Ovary (tissue), 10 donors: ENCODE measurements at places on chromosomes 4 and X.
A peak's percentile ranks its signal among the peaks of the same experiment; 100 is the strongest.

DNA sequence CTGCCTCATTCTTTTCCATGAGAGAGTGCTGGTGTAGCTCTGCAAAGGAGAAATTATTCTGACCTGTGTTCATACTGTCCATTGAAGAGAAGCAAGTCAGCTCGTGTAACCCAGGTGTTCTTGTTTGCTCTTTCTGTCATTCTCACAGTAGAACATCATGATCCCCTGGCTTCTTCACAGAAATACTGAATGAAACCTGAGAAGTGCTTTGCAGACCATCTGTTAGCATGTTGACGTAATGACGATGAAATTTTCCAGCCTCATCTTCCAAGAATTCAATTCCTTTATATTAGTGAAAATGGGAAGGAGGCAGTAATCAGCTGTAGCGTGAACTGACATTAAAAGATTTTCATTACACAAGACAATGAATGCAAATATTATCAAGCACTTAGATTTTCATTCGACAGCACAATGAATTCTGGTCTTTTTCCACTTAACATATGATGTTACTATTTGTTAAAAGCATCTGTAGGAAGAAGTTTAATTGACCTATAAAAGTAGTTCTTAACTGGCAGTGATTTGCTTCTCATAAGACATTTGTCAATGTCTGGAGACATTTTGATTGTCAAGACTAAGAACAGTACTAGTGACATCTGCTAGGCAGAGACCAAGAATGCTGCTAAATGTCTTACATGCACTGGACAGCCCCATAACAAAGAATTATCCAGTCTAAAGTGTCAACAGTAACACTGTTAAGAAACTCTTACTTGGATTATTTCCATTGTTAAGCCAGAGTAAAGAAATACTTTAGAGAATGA, 246.3 kb downstream of the BANK1 start:
- DNase-seq: no peak

DNA sequence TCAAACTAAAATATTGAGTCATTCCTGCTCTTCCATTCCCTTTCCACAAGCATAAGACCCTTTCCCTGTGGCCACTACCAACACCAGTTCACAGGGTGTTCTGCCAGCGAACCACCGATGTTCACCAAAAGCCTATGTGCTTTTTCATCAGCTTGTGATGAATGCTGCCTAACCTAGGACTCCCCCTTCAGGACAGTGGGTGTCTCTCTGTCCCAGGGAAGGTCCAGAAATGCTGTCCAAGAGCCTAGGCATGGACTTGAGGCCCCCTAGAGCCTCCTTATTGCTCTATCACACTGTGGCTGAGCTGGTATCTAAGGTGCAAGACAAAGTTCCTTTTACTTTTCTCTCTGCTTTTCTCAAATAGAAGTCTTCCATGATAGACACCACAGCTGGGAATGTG, 1015.6 kb downstream of the PCDH19 start:
- no peak for DNase-seq

- DNase-seq: no peak
Observed at GRCh38 chr4:23882976-23883531, 6.8 kb downstream of the PPARGC1A start.

DNA sequence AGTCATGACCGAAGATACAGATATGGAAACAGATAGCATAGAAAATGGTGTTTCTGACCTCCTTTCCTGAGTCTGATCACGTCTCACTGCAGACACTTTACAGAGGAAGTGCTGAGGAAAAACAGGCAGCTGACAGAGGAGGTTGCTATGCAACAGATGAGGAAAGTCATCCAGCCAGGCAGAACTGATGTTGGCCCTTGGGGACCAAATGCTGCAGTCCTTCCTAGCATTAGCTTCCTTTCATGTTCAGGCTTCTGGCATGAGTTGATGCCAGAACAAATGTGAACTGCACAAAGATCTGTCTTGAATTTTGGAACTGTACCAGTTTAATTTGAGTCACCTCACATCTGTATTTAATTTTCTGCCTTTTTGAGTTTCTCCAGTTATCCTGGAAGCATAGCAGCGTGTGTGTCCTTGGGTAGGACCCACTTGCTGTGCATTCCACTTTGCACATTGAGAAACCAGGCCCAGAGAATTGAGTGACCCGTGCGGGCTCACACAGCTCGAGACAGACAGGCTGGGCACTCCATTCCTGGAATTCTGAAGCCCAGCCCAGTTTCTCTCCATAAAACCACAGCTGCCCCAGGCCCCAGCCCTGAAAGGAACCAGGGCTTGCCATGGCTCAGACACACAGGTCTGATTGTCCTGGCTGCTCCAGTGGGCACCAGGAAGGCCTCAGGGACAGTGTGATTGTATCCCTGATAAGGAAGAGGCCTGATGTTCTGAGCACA, 1.4 kb upstream of the MAGED1 start:
- peak; percentile 36 for DNase-seq

DNA sequence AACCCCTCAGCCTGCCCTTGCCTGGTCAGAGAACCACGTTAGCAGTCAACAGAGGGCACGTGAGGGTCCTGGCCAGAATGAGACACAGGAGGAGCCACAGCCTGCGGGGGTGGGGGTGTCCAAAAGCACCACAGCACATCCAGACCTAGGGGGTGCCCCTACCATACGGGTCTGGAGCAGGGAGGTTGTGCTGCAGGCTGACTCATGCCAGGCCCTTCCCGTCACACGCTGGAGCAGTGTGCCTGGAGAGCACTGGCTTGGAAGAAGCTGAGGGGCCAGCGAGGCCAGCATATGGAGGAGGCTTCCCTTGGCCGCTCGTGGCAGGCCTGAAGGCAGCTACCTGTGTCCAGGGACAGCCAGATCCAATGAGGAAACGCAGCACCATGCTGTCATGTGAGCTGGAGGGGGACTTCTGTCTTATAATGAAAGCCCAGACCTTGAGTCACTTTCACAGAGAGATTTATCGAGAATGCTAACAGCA, 1.5 kb upstream of the IRAK1 start:
- no peak for DNase-seq

- DNase-seq: no peak
Observed at GRCh38 chr4:3200423-3201090, 48.4 kb upstream of the MSANTD1 start.

DNA sequence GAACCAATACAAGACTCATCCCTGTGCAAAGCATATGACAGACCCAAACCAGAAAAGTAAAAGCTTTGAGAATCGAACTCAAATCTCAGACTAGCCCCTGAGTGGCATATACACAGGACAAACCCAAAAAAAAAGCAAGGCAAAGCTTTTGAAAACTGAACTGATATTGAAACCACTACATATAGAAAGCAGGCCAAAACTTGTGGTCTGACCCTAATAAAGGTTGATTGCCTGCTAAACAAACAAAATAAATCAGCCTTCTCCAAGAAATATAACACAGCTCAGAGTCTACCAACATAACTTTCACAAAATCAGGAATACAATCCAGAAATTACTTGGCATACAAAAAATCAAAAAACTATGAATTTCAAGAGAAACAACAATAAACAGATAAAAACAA, 40.3 kb downstream of the LRBA start:
- no peak for DNase-seq

- no peak for DNase-seq
Observed at GRCh38 chrX:123256378-123256777, 72.3 kb downstream of the GRIA3 start.

GRCh38 chr4:142434519-142435224, 411.4 kb downstream of the INPP4B start:
- DNase-seq: no peak

DNA sequence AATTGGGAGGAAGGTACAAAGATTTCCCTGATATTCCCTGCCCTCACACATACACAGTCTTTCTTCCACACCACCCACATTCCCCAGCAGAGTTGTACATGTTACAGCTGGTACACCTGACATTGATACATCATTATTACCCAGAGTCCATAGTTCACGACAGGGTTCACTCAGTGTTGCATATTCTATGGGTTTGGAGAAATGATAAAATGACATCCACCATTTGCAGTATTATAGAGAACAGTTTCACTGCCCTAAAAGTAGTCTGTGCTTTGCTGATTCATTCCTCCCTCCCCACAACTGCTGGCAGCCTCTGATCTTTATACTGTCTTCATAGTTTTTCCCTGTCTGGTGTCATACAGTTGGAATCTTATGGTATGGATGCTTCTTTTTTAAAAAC, 15.0 kb downstream of the AGA start:
- DNase-seq: no peak

- no peak for DNase-seq
Observed at GRCh38 chr4:1675802-1676137, 8.3 kb downstream of the FAM53A start.

DNA sequence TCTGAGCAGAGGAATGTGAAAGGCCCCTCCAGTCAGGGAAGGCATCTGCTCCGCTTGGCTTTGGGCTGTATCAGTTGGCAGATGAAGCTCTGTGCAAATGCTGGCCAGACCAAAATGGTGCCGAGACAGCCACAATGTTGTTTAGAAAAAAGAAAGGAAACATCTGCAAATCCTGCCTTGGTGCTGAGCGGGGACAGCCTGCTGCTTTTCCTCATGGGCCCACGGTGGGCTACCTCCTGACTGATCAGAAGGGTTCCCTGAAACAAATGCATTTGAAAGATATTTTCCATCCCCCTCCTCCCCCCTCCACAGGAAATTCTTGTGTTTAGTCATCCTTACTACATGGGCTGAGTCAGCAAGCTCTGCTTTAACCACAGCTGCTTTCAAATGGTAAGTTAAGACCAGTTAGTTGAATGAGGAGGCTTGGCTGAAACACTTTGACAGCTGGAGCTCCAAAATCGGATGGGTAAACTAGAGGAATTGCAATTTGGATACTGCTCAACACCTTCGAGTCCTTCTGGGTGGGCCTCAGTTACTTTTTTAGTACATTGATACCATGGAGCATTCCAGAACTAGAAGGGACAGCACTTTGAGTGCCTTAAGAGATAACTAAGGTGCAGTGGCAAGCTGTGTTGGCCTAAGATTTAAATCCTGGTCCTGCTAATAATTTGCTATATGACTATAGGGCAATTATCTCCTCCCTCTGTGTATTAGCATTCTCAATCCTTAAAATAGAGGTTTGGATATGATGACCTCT, 36.0 kb downstream of the PLAC1 start:
- DNase-seq: peak; percentile 13

- DNase-seq: no peak
Observed at GRCh38 chrX:47091149-47091775, 13.0 kb downstream of the RGN start.

DNA sequence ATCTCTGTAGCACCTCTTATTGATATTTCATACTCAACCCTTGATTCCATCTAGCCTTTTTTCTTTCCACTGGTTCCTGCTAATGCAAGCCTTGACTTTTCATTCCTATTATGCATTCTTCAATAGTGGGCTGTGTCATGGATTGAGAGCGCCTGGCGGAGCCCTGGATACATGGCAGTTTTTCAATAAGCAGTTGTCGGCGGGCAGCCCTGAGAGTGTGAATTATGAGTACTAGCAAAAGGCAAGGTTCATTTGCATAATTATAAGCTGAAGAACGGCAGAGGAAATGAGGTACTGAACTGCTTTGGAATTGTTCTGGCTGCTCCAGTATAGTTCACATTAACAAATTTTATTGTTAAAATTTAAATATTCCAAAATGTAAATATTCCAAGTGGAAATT, 339.7 kb upstream of the VCX start:
- DNase-seq: no peak
